ENCODE measurements at places on chromosomes 6 and 20.

DNA sequence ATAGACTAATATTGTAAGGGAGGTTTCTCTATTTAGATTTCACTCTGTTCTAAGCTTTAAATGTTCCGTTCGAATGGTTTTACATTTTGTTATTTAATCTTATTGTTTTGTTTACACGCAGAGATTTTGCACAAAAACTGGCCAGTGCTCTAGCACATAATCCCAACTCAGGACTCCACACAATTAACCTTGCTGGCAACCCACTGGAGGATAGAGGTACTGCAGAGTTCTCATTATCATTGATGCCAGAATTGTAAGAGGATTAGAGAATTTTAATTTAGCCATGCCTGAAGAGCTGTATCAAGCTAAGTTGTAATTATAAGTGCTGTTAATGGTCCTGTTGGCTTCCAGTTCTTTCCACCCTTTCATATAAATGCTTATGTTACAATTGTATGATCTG lies 179.7 kb upstream of the SCGN start:
- DNase-seq: no peak

- no peak for DNase-seq
Measured at GRCh38 chr6:24327756-24328155, 30.1 kb downstream of the DCDC2 start.

DNA sequence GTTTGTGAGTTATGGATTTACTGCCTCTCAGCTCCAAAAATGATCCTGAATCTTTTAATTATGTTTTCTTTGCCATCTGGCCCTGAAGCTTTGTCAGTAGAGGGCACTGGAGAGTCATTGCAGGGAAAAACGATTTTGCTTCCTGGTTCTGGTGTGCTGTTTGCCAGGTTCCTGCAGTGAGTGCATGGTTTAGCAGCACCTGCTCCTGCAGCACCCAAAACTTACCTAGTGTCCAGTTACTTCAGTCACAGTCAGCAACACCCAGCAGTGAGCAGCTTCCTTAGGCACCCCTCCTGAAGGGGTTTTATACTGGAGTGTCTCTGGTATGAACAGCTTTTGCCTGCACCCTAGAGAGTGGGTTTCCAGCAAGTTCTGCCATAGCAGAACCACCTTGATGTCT lies 6.0 kb upstream of the TRIM26 start:
- DNase-seq: peak; percentile 57

DNA sequence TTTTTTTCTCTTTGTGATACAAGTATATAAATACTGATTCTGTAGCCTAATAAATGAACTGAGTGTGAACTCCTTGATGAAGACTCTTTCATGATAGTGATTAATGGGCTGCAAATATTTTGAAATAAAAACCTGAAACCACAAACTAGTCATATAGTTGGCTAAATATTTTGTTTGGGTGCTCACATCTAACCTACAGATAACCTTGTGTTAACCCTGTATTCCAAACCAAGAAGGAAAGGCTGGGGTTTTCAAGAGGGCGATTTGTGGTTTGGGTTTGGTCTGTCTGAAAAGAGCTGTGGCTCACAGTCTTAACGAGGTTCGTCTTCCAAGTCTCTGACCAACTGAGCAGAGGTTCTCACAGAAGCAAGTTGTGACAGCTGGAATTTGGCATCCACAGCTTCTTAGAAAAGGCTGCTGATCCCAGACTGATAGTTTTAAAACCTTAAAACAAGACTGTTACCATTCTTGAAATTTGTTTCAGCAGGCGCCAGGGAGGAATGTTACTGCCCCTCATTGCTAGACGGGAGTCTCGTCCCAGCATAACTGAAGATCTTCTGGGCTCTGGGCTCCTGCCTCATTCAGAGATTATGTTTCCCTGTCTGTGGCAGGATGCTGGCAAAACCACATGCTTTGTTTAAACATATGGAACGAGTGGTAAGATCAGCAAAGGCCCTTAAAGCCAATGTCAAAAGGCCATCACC lies 736.4 kb upstream of the MARCKS start:
- peak; percentile 90 for DNase-seq

DNA sequence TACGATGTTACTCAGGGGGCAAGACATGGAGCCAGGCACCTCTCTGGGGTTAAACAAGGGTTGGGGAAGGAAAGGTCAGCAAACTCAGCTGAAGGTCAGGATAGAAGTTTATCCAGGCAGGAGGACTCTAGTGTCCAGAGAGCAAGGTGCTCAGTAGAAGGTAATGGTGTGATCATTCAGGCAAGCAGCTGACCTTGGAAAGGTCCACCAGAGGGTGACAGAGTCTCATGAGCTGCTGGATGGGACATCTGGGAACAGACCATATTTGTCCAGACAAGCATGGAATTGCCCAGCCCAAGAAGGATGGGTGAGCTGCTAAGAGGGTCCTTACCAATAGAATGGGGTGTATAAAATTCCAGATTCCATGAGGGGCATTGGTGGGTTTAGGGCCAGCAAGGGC lies 89.5 kb downstream of the MAP3K7 start:
- no peak for DNase-seq

Measured in renal cortical epithelial cell (primary cell).